Activated T-cell treated with anti-CD3 and anti-CD28 coated beads, Interleukin-2, amount 50 U/mL, for 48 hours (primary cell): ENCODE measurements at places on chromosomes 1 and 21.

GRCh38 chr1:110195196-110195595, 14.9 kb upstream of the KCNC4 start:
- DNase-seq = no peak

DNA sequence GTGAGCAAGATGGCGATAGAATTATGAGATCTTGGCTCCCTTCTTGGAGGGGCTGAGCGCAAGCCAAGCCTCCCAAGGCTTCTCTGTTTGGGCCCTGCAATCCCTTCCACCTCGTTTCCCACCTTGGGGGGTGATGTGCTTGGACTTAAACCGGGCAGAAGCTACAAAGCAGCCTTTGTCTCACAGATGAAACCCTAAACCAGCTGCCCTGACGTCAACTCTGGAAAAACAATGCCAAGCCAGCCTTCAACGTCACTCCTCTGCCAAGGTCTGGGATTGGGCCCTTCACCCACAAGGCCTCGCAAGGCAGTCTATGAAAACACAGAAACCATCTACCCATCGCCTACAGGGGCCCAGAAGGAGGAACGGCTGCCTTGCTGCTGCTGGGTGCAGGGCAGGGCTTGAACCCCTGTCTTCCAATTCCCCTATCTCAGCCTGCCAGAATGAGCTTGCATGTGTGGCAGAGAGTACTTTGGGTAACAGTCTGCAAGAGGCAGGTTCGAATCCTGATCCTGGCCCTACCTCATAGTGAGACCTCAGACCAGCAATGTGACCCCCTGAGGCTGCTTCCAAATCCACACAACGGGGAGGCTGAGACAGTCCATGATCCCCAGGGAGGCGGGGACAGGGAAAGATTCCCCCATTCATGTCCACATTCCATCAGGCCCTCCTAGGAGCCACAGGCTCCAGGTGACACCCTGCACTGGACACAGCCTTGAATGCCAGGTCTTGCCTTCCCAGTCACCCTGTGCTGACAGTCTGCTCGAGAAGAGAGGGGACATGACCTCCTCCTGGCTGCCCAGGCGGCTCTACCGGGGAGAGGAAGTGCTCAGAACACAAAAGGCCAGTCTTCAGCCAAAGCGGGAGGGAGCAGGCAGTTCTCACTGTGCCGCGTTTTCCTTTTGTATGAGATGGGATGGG, 15.0 kb downstream of the IFFO2 start:
- DNase-seq = no peak

DNA sequence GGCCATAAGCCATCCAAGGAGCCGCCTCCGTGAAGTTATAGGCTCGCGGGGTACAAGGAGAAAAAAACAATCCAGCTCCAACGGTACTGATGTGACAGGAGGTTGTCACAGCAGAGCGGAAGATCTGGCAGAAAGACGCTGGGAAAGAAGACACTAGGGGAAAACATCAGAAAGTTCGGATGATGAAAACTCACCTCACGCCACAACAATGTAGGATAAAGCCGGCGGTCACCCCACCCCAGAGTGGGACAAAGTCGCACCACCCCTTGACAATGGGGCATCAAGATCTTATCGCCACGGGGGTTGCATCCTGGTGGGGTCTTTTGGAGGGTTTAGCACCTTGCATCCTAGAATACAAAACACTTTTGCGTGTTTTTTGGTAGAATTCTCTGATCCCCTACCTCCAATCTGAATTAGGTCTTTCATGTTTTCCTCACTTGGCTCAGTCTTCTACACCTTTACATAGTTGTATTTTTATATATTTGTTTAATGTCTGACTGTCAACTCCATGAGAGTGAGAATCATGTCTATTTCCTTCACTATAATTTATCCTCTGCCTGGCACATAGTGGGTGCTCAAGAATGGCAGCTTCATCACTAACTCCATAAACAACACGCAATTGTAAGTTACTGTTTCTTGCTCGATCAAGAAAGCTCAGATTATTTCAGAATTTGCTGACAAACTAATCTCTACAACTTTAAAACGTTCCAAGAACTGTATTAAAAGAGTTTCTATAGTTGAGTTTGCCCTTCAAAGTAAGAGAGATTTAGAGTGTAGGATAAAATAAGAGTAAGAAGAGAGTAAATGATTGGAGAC, 611 bp upstream of the ZSWIM5 start:
- no peak for DNase-seq

- DNase-seq = no peak
Measured at GRCh38 chr1:103125219-103125618, 16.9 kb upstream of the COL11A1 start.

DNA sequence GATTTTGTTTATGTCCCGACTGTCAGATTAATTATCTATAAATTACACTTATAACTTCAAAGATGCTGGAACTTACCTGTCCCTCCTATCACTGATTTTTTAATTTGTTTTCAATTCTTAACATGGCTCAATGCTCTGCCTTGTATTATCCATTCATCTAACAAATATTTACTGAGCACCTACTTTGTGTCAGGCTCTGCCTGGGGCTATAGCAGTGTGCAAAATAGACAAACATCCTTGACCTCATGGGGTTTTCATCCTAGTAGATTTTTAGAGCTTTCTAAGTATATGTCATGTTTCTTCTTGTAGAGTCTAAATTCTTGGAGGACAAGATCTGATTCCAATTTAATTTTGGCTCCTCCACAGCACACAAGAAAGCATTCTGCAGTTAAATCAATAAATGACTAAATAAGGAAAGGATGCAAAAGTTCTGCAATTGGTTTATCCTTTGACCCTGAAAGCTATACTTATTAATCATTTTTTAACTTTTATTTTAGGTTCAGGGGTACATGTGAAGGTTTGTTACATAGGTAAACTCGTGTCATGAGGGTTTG, 10.8 kb upstream of the SMYD2 start:
- DNase-seq = no peak

GRCh38 chr1:229223498-229223897, 47.4 kb upstream of the RAB4A start:
- DNase-seq = no peak

GRCh38 chr1:233406994-233407631, 79.6 kb downstream of the MAP3K21 start:
- DNase-seq = peak; percentile 26

- DNase-seq = peak; percentile 54
Measured at GRCh38 chr21:41364308-41364707, 2.5 kb downstream of the MX2 start.

DNA sequence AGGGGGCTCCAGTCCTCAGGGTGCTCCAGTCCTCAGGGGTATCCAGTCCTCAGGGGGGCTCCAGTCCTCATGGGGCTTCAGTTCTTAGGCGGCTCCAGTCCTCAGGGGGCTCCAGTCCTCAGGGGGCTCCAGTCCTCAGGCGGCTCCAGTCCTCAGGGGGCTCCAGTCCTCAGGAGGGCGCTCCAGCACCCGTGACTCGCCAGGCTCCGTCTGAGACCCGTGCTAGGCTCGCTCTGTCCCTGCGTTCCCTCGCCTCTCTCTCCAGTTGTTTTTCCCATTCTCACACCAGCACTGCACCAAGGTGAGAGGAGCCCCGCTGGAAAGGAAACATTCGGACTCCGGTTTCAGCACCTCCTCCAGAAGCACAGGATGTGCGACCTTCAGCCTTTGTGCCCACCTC, 9.4 kb upstream of the OR2M2 start:
- DNase-seq = no peak

DNA sequence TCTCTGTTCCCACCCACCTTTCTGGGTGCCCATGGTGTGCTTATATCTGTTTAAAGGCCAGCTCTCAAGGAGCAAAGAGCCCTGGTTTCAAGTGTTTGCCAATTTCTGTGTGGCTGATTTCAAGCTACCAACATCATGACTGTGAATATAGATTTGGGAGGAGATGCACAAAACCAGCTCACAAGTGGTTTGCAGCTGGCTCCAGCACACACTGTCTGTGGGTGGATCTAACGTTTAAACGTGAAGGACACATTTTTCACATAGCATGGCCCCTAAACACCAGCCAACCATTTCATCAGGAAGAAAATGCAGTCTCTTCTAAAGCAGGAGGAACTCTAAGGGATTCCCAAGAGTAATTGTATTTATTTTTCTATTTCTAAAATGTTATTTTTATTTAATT, 65.2 kb downstream of the FCRL5 start:
- DNase-seq = no peak

GRCh38 chr1:232615306-232615800, 14.6 kb downstream of the SIPA1L2 start:
- no peak for DNase-seq

- DNase-seq = no peak
Measured at GRCh38 chr1:51168936-51169335, 66.9 kb downstream of the C1orf185 start.

- DNase-seq = peak; percentile 4
Measured at GRCh38 chr1:228217551-228218344, 9.9 kb downstream of the OBSCN start.

DNA sequence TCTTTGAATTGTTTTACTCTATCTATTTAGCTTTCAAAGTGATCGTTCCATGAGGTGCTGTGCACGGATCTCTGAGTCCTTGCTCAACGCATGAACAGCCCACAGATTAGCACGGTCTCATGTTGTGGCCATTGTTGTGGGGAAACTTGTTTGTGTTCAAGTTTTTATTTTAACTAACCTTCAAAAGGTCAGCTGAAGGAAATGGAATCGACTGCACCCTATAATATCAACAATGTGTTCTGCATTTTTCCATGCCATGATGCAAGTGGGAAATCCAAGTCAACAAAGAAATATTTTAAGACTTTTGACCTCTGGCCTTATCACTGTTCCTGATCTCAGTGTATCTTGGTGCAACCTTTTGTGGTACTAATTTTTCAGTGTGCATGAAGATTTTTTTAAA, 6.1 kb downstream of the SH2D1B start:
- no peak for DNase-seq

DNA sequence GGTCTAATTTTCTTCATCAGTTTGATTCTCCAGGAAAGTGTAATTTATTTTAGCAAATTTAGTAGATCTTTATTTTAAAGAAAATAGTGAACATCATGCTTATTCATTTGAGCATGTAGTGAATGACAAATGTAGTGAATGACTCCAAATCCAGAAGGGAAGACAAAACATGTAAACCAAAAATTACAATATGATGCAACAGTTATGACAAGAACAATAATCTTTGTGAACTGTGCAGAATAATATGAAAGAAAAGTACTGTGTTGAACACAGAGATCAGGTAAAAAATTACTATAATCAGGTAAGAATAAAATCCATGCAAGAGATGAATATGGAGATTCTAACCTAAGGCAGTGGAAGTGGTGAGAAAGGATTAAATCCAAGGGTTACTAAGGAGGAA, 30.0 kb upstream of the DPH5 start:
- no peak for DNase-seq

DNA sequence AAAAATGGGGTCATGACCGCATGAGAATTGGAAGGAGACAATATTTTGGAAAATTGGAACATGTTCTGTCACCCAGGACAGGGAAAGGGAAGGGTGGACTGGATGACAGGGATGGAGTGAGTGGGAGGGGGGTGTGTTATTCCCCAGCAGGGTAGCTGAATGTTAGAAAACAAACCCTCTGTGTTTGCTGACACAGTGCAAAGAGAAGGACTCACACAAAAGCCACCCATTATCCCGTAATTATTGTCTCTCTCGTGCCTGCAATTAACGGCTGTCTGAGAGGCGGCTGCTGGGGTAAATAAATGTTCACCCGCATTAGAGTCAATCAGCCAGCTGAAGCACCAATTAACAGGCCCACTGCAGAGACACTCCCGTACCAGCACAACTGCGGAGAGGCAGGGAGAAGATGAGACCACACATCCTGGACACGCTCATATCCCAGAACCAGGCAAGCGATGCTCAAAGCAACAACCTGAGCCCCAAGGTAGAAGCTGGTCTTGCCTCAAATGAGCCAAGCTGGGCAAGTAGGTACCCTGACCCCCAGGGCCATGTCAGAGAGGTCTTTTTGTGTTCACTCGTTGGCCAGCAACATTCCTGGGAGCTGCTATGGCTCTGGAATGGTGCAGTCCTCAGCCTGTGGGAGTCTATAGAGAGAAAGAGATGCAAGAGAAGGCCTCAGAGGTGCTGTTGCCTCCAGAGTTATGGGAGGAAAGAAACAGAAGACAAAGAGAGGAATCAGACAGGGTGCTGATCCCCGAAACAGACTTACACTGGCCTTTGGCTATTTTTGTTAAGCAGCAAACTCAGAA, 19.4 kb downstream of the PLEKHA6 start:
- DNase-seq = no peak

GRCh38 chr1:68196676-68197075, 35.6 kb downstream of the WLS start:
- no peak for DNase-seq

GRCh38 chr1:145963265-145964019, 933 bp downstream of the ANKRD34A start:
- DNase-seq = no peak

- DNase-seq = no peak
Measured at GRCh38 chr1:39677645-39678044, 5.7 kb upstream of the NT5C1A start.

- no peak for DNase-seq
Measured at GRCh38 chr1:165289556-165289955, 67.0 kb downstream of the LMX1A start.

DNA sequence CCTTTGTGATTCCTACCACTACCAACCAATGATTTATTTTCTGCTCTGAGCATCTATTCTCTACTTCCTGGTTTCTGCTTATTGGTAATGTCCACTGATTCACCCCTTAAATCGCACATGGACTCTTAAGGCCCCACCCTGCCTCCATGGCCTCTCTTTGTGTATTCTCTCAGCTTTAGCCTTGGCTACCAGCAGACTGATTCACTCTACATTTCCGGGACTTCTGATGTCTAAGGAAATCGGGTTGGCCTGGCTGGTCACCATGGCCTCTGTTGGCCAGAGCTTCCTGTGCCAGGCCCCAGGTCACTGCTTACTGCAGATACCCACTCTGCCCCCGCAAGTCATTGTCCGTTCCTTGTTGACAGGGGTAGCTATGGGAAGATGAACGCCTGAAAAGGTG, 40.9 kb downstream of the PDPN start:
- DNase-seq = no peak

DNA sequence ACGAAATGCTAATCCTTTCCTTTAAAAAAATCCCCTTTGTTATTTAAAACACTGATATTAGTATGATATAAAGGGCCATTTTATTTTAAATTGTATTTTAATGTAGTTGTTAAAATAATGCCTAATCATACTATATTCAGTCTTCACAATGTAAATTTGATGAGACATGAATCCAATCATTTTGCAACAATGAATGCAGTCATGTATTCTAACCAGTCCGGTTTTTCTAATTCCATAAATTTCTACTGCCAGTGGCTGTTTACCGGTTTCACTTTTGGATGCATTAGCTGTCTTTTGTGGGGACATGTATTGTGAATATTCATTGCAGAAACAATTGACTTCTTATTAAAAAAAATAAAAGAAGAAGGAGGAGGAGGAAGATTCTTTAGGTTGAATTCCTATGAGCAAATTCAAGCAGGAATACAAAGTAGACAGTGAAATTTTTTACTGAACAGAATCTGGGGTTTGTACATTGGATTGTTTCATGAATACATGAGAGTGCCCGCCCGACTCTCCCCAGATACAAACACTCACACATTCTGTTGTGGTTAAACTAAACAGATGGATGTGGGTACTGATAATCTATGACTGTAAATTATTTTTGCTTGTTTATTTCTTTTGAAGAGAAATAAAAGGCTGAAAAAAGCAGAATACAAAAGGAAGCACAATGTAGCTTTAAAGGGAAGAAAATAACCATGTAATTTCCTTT, 624.8 kb upstream of the PTBP2 start:
- no peak for DNase-seq
